ENCODE measurements at places on chromosomes 7 and 10. TPM values are rescaled to one million over a fixed set of nuclear protein-coding genes. Genes with fewer than 3 reads are reported as not detected.

The UTF1 gene
- not detected for total RNA-seq

The GPR141 gene
- total RNA-seq = not detected

The COL13A1 gene
- total RNA-seq = 37.2 TPM

The FGL2 gene
- under 0.01 TPM for total RNA-seq

The GFRA1 gene
- total RNA-seq = 1.8 TPM

The SVIL gene
- total RNA-seq = 86.4 TPM

The C10orf62 gene
- total RNA-seq = not detected

The TFR2 gene
- not detected for total RNA-seq

The UCN3 gene
- not detected for total RNA-seq

The INHBA gene
- 27.9 TPM for total RNA-seq

The HABP2 gene
- not detected for total RNA-seq

The CUBN gene
- 4.9 TPM for total RNA-seq

The PON2 gene
- 90.7 TPM for total RNA-seq

The ZNF425 gene
- total RNA-seq = 1.2 TPM

The SP8 gene
- total RNA-seq = not detected

The HOXA9 gene
- 28.9 TPM for total RNA-seq

The TCAF2 gene
- 8.4 TPM for total RNA-seq

The TUBB8 gene
- not detected for total RNA-seq

The PTPN20 gene
- 1.2 TPM for total RNA-seq

The IFIT1B gene
- total RNA-seq = not detected

The UBN2 gene
- 7.1 TPM for total RNA-seq

The FAM170B gene
- not detected for total RNA-seq

The ASIC3 gene
- total RNA-seq = not detected

The GNAT3 gene
- total RNA-seq = not detected

The POLR2J2 gene
- total RNA-seq = 1.9 TPM

The SPDYE16 gene
- total RNA-seq = not detected

The CPED1 gene
- 23.9 TPM for total RNA-seq

The OR2A5 gene
- total RNA-seq = not detected

The SPDYE6 gene
- not detected for total RNA-seq

The AKR1C3 gene
- 47.7 TPM for total RNA-seq

The VSTM2A gene
- total RNA-seq = not detected

The PAX4 gene
- not detected for total RNA-seq

The FGFBP3 gene
- 0.30 TPM for total RNA-seq

The ASAH2 gene
- 0.32 TPM for total RNA-seq

The CYP17A1 gene
- not detected for total RNA-seq

The AS3MT gene
- total RNA-seq = 2.6 TPM

The NPC1L1 gene
- total RNA-seq = not detected

The MYL7 gene
- not detected for total RNA-seq

The AKR1D1 gene
- total RNA-seq = not detected

The ITPRIP gene
- 14.6 TPM for total RNA-seq

The GPER1 gene
- total RNA-seq = not detected

The DLD gene
- total RNA-seq = 359 TPM

The ELOVL3 gene
- total RNA-seq = not detected

The SMO gene
- 6.5 TPM for total RNA-seq

The TEX47 gene
- not detected for total RNA-seq

The VPS37D gene
- total RNA-seq = 2.9 TPM

The OTUD1 gene
- 4.2 TPM for total RNA-seq

All from epithelial cell of umbilical artery (primary cell).